NCI-H1417 treated with DMSO at 0.1 percent for 48 hours (cell line): ENCODE measurements at places on chromosomes 5 and 9.

DNA sequence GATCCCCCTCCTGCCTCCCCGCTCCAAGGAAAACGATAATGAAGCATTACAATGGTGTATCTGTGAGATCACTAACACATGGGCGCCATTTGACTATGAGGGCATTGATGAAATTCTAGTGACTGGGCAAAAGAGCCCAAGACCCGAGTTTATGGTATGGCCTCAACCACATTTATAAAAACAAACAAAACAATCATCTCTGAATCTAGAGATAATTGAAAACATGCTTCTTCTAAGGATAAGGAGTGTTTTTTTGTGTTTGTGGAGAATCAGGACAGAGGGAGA is 100.9 kb upstream of the SEMA6A start:
- DNase-seq: no peak

DNA sequence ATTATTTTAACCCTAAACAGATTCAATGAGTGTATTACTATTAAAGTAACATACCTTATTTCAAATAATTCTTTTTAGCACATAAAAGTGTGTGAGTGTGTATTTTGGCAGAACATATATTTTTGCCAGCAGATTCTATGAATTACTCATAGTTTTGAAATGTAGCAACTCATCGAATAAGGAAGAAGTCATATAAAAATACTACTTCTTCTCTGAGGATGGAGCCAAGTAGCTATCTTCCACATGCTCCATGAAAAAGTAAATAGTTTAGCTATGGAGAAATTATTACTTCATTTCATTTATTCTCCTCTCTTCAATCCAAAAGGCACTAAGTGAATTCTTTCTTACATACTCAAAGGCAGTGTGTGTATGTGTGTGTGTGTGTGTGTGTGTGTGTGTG is 1090.4 kb upstream of the CDH6 start:
- no peak for DNase-seq

DNA sequence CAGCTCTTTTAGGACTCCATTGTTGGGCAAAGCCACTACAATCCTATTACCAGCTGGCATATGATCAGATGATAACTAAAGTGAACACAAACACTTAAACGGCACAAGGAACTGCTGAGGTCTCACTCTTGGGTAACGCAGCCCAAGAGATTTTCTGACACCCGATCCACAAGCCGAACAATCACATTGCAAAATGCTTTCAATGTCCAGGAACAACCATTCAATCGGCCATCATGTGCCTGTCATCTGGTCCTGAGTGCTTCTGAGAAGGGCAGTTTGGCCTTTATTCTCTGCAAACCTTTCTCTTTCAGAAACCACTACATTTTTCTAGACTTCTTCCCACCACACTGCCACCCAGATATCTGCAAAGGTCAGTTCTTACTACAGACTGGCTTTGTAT is 283.1 kb downstream of the GLIS3 start:
- no peak for DNase-seq

- DNase-seq: no peak
Measured at GRCh38 chr5:73405691-73406090, 42.9 kb downstream of the FOXD1 start.

DNA sequence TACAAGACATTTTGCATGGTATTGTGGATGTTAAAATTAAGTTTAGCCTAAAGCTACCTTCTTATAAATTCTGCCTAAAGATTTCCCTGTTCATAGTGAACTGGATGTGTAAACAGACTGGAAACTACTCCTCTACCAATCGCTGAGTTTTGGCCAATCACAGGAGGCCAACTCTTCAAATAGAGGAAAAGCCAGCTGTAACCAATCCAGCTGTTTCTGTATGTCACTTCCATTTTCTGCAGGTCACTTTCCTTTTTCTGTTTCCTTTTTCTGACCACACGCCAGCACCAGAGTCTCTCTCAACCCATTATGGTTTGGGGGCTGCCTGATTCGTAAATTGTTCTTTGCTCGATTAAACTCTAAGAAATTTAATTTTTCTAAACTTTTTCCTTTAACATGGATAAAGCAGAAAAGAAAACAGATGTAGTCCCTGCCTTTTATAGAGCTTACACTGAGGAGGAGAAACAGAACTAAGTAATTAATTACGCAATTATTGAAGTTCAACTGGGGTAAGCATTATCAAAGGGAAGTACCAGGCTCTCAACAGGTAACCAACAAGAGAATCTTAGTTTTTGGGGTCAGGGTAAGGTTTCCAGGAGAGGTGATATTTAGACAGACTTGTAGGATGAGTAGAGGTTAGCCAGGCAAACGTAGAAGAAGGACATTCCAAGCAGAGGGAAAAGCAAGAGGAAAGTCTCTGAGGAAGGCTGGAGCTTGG is 27.7 kb downstream of the RANBP3L start:
- no peak for DNase-seq

DNA sequence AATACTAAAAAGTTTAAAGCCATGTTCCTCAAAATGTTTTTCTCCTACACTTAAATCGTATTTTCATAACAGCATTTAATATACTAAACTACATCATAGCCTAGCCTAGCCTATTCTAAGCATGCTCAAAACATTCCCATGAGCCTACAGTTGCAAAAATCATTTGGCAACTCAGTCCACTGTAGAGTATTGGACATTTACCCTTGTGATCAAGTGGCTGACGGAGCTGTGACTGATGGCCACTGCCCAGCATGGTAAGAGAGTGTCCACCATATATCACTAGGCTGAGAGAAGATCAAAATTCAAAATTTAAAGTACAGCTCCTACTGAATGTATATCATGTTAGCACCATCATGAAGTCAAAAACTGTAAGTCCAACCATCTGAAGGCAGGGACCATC is 30.9 kb downstream of the SEMA5A start:
- no peak for DNase-seq

GRCh38 chr9:135185060-135185459 is 97.6 kb downstream of the OLFM1 start:
- no peak for DNase-seq

DNA sequence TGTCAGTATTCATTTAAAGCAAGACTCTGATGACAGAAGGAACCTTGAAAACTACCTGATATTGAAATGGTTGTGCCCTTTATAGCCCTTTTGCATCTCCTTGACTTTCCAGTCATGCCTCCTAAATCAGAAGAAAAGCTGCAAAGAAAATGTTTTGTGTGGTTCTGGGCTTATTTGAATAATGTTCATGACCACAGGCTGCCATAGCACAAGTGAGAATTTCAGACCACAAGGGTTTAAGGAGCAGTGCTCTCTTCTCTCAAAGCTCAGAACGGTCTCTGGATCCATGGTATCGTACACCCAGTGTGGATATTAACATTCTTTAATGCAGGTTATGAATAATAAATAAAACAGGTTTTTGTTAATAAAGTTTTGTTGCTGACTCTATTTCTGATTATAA is 54.2 kb downstream of the GPR107 start:
- no peak for DNase-seq

DNA sequence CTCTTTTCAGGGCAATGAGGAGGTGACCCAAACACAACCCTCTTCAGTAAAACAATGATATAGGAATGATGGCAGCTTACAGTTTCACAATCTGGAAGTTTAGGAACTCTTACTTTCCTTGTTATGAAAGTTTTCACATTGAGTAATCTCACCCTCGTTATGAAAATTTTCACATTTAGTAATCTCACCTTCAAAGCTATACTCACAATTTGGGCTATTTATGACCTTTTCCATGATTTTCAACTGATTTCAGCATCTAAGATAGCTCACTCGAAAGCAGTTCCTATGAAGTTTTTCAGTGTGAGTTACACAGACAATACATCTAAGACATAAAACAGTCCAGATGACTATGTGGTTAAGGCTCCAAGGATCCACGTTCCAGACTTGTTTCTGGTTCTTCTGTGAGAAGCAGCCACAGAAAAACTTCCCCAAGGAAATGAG is 57.1 kb downstream of the FOXD1 start:
- no peak for DNase-seq

DNA sequence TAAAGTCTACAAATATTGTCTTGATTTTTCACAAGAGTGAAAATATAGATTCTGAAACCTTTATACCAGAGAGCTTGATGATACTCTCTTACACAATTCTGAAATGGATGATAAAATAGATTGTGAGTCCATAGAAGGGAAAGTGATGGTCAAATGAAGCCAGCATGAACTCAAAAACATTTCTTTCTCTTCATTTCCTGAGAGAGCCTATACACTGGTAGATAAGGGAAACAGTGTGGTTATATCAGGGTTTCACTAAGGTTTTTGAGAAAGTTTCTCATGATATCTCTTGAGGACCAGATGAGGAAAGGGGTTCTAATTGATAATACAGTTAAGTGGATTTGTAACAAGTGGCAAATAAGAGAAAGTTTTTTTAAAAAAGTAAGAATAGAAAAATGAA is 254.1 kb downstream of the PJA2 start:
- DNase-seq: no peak

GRCh38 chr9:108040783-108041182 is 551.2 kb upstream of the KLF4 start:
- DNase-seq: no peak

- DNase-seq: no peak
Measured at GRCh38 chr5:74889523-74890105, 23.4 kb upstream of the FAM169A start.

- no peak for DNase-seq
Measured at GRCh38 chr9:36162211-36162738, 6.9 kb upstream of the CCIN start.

DNA sequence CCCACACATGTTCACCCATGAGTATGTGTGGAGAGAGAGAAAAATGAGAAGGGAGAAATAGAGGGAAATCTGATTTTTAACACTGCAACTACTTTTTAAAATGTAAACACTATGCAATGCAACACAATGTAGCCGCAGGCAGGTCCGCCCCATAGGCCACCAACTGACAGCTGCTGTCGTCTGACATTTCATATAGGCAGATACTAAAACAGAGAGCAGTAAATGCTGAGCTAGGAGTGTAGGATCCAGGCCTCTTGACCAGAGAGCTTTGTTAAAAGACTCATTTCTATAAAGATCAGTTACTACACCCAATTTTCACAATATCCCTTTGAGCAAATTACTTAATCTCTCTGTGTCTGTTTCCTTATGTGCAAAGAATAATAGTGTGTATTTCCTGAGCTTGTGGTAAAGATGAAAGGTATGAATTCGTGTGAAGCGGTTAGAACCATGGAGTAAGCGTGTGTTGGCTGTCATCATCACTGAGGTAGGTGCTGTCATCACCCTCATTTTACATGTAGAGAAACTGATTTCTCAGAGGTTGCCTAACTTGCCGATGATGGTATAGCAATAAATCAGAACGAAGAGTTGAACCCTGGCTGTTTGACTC is 55.2 kb upstream of the PDE8B start:
- no peak for DNase-seq

DNA sequence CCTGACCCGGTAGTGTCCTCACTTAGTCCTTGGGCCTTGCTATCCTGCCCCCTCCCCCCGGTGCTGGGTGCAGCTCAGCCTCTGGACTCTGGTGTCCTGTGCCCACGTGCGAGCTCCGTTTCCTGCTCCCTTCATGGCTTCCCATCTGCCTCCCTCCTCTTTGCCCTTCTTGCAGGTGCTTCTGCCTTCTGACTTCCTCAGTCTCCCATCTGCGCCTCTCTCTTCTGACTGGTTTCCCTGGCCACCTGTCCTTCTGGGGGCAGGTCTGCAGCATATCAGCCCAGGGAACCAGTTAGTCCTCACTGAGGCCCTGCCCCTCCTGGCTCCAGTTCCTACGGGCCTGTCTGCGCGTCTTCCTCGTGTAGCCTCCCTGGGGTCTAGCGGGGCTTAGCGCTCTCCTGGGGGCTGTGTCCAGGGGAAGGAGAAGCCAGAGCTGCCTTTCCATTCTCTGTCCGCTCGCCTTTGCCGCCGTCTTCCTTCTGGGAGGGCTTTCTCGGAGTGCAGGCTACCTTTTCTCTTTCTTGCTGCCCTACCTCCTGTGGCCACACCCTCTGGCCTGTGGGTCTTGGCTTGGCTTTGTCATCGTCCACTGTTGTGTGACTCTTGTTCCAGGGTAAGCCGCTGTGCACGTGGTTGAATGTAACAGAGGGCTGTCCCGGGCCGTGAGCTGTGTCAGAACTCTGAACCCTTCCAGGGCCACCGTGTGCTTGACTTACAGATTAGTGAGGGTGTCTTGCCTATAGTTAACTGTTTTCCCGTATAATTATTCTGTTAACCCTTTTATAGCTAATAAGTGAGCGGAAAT is 51.8 kb downstream of the EHMT1 start:
- DNase-seq: no peak

DNA sequence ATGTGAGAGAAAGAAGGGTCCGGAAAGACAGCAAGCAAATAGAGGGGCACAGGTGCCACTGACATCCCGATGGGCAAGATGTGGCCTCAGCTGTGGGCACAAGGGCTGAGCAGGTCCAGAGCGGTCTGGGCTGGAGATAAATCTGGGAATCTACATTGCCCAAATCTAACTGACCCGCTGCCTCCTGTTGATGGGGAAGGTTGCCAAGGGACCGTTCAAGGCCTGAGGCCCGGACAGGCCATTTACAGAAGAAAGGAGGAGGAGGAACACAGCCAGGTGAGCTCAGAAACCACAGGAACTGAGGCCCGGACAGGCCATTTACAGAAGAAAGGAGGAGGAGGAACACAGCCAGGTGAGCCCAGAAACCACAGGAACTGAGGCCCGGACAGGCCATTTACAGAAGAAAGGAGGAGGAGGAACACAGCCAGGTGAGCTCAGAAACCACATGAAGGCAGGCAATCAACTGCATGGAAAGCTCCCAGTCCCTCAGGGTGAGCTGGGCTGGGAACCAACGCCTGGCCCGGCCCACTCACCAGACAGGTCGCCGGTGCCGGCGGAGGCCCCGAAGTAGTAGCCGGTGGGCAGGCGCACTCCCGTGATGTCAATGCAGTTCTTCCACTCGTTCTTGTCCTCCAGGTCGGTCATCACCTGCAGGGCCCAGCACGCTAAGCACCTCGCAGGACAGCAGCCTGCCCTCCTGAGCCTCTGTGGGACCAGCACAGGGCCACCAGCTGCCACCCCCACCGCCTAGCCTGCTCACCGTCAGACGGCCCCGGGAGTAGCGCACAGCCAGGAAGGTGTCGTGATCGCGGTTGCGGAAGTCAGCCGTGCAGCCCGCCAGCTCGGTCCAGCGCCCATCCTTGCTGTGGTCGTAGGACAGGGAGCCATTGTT is 14.6 kb downstream of the LMAN2 start:
- no peak for DNase-seq

GRCh38 chr5:93756372-93756771 is 15.0 kb upstream of the POU5F2 start:
- no peak for DNase-seq

DNA sequence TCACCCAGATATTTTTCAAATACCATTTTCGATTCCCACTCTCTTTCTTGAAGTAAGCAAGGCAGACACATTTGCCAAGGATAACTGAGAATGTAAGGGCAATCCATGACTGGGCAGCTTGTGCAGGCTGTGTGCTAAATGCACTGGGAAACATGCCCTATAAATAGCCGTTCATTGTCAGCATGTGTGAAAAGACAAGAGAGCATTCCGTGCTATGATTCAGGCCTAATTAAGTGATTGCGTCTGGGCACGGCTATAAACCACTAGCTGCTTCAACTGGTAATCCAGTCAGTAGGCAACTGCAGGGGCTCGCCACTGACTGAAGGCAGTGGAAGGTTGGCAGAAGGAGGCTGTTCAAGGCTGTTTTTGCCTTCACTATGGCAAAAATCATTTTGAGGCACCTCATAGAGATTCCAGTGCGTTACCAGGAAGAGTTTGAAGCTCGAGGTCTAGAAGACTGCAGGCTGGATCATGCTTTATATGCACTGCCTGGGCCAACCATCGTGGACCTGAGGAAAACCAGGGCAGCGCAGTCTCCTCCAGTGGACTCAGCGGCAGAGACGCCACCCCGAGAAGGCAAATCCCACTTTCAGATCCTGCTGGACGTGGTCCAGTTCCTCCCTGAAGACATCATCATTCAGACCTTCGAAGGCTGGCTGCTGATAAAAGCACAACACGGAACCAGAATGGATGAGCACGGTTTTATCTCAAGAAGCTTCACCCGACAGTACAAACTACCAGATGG is at the start of gene HSPB3:
HSPB3 (plus strand) TSS at position 287 of the 745 bp plus-strand sequence; CDS start at position 378, 91 bp downstream.
- no peak for DNase-seq
